Mucosa of descending colon (tissue), 3 donors: ENCODE measurements at places on chromosomes 2 and 18. TPM values are rescaled to one million over a fixed set of nuclear protein-coding genes. Genes with fewer than 3 reads are reported as not detected.

DNA sequence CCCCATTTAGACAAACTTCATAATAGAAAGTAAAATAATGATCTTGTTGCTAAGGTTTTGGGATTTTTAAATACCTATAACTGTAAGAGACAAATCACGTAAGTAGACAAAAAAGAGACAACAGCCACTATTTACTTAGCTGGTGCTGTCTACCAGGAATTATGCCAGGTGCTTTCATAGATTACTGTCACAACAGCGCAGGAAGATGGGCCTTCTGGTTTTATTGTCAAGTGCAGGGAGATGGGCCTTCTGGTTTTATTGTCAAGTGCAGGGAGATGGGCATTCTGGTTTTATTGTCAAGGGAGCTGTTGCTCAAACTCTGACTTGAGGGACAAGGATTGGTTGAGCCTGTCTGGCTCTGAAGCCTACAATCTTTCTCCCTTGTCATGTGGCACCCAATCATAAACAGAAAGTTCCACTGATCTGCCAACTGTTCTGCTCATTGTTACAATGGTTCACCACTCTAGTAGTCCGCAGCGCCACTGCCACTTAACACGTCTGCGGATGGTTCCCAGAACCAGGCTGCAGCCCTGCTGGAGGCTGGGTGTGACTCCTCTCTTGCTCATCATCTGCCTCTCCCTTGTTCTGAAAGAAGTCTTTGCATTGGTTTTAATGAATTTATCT lies 95.0 kb downstream of the RNF144A start:
- DNase-seq: no peak

- no peak for DNase-seq
Observed at GRCh38 chr2:230137902-230138539, 69.3 kb upstream of the SLC16A14 start.

DNA sequence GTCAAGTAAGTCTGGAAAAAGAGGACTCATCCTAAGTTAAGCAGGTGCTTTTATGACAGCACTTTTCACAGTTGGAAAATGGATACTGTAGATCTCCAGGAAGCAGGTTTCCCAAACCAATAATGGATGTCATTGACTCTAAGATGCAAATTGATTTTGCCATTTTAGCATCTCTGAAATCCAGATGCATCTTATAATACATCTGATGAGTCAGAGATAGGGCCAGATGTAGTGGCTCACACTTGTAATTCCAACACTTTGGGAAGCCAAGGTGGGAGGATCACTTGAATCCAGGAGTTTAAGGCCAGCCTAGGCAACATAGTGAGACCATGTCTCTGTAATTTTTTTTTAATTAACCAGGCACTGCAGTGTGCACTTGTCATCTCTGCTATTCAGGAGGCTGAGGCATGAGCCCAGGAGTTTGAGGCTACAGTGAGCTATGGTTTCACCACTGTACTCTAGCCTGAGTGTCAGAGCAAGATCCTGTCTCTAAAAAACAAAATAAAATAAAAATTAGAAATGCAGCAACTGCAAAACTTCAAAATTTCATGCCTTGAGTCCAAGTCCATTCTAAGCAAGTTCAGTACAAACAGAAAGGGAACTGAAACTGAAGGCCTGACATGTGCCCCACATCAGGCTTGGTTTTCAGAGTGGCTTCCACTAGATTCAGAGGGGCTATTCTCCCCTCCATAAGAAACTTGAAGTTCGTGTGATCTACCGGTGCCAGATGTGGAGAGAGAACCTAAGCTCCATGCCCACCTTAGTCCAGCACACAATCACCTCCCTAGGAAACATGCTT lies 267.8 kb upstream of the NCKAP5 start:
- DNase-seq: no peak

- DNase-seq: no peak
Observed at GRCh38 chr2:241959751-241960269, 90.3 kb downstream of the RTP5 start.

DNA sequence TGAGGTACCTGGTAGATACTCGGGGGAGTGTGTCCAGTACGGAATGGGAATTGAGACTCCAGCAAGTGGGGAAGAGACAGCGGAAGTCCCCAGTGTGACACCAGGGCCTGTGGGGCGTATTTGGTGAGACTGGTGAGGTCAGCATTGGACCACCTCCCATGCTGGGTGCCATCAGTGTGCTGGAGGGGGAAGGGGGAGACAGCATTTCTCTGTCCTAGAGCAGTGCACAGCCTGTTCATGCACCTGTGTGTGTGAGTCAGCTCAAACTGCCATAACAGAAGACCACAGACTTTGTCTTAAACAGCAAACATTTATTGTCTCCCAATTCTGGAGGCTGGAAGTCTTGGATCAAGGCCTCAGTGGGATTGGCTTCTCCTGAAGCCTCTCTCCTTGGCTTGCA lies 301.8 kb downstream of the GBX2 start:
- DNase-seq: no peak

ALPG gene
- 8.1 TPM for total RNA-seq

DNA sequence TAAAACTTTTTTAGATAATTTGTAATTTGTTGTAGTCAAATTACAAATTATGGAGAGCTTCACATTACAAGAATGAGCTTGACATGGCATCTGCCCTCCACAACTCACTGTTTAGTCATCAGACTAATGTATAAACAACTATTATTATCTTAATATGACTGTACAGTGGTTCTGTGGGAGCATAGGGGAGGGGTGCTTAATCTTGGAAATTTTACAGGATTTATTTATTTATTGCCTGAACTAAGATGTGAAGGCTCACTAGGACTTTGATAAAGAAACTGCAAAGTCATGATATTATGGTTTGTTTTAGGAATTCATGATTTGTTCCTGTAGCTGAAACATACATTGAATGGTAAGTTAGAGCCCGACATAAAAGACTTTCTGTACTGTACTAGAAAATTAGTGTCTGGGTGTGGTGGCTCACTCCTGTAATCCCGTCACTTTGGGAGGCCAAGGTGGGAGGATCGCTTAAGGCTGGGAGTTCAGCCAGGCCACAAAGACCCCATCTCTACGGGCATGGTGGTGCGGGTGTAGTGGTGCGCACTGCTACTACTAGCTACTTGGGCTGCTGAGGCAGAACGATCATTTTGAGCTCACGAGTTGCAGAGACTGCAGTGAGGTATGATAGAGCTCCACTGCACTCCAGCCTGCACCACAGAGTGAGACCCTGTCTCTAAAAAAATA lies 2.1 kb downstream of the MARCHF7 start:
- no peak for DNase-seq

GRCh38 chr18:31504455-31505147 lies 6.6 kb downstream of the DSG2 start:
- no peak for DNase-seq

GRCh38 chr2:105929516-105929915 lies 184.8 kb downstream of the NCK2 start:
- DNase-seq: peak; percentile 29

DNA sequence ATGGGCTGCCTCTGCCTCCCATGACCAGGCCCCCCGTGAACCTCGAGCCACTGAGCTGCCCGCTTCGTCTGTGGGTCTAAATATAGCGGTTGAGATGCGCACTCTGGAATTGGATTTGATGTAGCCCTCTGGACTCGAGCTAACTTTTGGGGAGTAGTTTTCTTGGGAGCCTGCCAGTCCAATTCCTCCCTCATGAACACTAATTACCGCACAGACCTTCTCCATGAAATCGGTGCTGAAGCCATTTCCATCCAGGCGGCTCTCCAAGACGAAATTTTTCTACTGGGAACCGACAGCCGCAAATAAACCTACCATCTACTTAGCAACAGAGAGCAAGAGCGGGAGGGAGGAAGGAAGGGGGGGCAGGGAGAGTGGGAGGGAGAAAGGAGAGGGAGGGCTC lies 63.6 kb downstream of the CELF4 start:
- no peak for DNase-seq

DNA sequence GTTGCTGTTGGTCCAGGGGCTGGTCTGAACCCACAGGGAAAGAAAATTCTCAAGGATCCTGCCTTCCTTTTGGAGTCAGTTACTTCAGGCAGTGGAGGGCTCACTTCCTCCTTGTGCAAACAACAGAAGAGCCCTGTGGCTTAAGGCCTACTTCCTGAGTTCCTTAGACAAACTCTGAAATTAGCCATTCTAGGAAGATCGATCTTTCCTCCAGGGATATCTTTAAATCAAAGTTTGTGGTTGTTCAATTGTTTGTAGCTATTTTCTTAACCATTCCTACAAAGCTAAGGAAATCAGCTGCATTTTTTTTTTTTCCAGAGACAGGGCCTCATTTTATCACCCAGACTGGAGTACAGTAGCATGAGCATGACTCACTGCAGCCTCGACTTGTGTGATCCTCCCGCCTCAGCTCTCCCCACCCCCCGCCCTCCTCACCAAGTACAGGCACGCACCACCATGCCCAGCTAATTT lies 156.0 kb downstream of the TANC1 start:
- DNase-seq: peak; percentile 60
